Activated CD4-positive, alpha-beta T cell treated with anti-CD3 and anti-CD28 coated beads, Interleukin-2, amount 50 U/mL, for 1 hour (primary cell): ENCODE measurements at places on chromosomes 7 and 10.

GRCh38 chr7:120799813-120800475 is 58.0 kb downstream of the TSPAN12 start:
- DNase-seq = no peak

- DNase-seq = no peak
Observed at GRCh38 chr10:92156874-92157773, 133.8 kb downstream of the CPEB3 start.

DNA sequence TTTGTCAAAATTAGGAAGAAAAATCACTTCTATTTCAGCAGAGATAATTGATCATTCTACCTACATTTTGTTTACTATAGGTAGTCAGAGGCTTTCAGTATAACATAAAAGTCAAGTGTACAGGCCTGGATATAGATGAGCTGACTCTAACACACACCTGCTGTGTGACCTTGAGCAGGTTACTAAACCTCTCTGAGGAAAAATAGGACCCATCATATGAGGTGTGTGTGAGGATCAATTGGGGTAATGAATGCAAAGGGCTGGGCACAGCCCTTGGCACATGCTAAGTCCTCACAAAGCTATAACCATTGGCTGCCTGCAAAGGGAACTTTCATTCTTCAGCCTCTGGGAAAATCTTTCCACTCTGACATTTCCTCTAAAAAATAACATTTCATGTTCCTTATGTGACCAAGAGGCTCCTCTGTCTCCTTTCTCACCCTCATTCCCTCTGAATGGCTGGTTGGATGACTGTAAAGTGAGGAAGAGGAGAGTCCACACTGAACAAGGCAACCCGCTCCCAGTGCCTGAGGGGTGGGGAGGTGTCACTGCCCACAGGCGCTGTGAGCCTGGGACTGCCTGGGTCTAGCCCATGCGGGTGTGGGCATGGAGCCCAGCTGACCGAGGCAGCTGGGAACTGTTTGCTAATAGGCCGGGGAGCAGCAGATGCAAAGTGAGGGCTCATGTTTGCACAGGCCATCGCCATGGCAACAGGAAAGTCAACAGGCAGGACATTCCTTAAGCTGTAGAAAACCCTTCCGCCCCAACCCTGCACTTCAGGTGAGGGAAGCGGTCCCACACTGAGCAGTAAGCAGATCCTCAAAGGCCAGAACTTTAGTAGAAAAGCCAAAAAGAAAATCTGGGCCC is 36.8 kb downstream of the MYOF start:
- DNase-seq = no peak

- DNase-seq = no peak
Observed at GRCh38 chr10:101066896-101067355, 5.1 kb downstream of the KAZALD1 start.

DNA sequence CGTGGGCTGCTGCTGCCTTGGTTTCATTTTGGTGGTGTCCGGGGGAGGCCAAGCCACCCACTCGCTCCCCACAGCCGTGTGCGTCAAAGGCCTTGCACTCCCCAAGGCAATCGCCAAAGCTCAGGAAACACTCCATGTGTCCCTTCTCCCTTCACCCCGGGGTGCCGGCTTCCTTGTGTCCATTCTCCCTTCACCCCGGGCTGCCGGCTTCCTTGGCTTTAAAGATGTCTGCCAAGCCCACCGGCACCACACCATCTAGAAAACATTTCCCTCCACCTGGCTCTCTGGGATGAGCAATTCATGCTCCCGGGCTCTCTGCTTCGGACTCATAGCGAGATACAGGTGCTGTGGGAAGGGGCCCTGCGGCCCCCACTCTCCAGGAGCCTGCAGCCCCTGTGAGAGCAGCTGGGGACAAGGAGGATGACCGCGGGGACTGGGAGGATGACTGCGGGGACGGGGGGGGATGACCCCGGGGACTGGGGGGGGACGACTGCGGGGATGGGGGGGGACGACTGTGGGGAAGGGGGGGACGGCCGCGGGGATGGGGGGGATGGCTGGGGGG is 322.1 kb downstream of the DNAJB6 start:
- no peak for DNase-seq

GRCh38 chr7:159065852-159066480 is 78.7 kb downstream of the VIPR2 start:
- no peak for DNase-seq

DNA sequence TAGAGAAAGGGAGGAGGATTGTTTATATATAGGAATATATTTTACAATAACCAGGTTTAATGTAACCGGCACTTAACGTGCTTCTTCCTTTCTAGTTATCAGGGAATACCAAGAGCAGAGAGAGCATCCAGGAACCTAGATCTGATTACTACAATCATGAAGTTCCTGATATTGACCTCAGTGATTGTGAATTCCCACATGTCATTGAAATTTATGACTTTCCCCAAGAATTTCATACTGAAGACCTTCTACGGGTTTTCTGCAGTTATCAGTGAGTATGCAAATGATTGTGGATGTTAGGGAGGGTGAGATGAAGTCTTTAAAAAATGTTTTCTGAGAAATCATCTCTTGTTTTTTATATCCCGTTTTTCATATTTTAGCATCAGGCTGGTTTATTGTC is 36.6 kb downstream of the LOXL4 start:
- no peak for DNase-seq
